SK-MEL-5 (cell line): ENCODE measurements at places on chromosomes 4 and X. TPM values are rescaled to one million over a fixed set of nuclear protein-coding genes. Genes with fewer than 3 reads are reported as not detected.

DNA sequence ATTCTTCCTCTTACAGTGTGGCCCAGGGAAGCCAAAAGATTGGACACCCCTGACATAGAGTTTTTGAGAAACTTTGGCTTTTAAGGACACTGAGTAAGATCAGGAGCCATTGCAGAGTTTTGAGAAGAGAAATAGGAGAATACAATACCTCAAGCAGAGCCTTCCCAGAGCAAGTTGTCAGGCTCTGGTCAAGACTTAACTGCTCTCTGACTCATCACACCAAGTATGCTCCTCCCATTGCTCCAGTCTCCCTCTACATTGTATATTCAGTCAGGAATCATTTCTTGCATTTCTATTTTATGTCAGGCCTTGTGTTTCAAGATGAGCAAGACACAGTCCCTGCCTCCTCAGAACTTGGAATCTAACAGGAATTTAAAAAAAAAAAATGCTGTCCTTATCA lies 176.4 kb upstream of the FMR1 start:
- no peak for DNase-seq

- DNase-seq: no peak
Measured at GRCh38 chr4:139053909-139054308, 38.3 kb downstream of the NOCT start.

DNA sequence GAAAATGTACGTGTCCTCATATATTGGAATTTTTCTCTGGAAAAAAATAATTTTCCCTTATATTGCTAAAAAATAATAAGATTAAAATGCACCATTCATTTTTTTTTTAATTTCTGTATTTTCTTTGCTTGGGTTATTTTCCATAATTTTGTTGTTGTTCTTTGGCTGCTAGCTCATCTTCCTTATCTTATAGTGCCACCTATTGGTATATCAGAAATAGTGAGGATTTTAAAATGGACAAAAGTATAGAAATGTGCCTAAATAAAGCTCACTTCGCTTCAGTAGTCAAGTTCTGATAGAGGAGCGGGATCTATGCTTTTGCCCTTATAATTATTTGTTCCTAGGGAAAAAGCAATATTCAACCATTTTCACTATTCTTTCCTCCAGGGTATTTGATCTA lies 134.8 kb downstream of the NAP1L3 start:
- DNase-seq: peak; percentile 32

The HPGDS gene
- not detected in 2 replicates for total RNA-seq

GRCh38 chr4:5215321-5215720 lies 164.0 kb downstream of the STK32B start:
- DNase-seq: peak; percentile 88

GRCh38 chr4:181559637-181560036 lies 683.6 kb upstream of the TENM3 start:
- no peak for DNase-seq

GRCh38 chrX:81232218-81232617 lies 30.3 kb downstream of the SH3BGRL start:
- DNase-seq: no peak

The ALB gene
- 1.2 TPM in 1 of 2 replicates, not detected in the other for total RNA-seq

DNA sequence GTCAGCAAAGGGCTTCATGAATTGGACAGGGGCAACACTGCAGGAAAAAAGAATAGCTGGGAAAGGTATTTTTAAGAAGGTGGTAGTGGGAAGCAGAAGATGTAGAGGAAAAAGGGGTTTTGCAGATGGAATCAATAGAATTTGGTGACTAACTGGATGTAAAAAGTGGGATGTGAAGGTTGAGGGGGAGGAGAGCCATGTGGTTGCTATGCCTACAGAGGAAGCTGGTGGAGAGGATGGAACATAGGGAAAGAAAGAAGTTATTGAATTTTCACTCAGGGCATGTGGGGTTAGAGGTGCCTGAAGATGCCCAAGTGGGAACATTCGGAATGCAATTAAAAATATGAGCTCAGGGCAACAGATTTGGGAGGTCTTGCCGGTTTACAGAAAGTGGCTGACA lies 33.0 kb downstream of the REELD1 start:
- DNase-seq: no peak

The PORCN gene
- total RNA-seq: 13.7 and 16.1 TPM in 2 replicates

DNA sequence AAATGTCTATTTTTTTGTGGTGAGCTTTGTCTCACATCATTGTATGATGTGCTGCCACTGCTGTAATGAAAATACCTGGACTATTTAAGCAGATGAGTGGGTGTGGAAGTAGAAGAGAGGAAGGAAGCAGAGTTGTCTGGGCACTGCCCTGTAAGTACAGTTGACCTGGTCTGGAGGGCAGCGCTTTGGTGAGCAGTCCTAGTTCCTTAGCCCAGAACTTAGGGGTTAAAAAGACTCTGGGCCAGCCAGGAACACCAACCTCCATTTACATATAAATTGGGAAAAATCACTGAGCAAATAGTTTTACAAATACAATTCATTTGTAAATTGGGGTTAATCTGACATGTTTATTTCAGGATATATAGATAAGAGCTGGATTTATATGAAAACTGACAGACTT lies 347.1 kb upstream of the FAT1 start:
- DNase-seq: no peak

DNA sequence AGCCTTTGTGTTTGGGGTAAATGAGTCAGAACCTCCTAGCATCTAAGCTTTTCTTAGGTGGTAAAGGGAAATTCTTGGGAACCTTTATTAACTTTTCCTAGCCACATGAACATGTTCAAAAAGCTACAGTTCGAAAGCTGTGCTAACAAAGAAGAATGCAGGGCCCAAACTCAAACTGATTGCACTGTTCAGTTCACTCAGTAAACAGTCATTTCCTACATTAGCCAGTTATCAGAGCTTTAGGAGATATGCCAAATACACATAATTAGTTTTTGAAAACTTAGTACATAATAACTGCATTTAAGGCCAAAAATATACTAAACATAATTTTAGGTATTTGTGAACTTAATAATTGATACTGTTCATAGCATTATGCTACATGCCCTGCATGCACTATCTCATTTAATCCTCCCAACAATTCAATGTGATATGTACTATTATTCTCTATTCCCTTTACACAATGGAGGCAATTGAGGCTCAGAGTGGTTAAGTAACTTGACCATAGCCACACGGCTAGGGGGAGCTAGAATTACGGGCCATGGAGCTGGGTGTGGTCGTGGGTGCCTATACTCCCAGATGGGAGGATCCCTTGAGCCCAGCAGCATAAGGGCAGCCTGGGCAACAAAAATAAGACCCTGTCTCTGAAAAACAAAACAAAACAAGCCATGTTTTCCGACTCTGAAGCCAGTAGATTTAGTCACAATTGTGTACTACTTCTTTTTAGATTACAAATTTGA lies 43.9 kb upstream of the PDGFRA start:
- peak; percentile 35 for DNase-seq

The FNIP2 gene
- 39.7 and 42.9 TPM in 2 replicates for total RNA-seq

- no peak for DNase-seq
Measured at GRCh38 chrX:47620303-47620685, 637 bp upstream of the SYN1 start.

DNA sequence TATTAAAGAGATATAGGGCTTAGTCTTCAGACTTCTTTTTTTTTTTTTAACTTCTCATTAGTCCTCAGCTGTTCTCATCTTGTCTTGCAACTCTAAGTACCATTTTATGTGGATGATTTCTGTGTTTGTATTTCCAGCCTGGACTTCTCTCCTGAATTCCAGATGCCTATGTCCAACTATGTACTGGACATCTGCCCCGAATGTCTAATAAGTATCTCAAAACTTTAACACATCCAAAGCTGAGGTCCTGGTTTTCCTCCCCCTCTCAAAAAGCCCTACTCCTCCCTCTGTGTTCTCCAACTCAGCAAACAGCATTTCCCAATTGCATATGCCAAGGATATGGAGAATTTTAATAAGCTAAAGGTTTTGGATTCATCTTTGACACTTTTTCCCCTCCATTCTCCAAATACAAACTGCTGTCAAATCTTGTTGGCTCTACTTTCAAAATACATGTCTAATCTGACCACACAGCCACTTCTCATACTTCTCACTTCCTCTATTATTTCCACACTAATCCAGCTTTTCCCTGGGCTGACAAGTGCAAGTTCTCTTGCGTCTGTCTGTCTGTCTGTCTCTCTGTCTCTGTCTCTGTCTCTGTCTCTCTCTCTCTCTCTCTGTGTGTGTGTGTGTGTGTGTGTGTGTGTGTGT lies 79.8 kb downstream of the CLCN5 start:
- no peak for DNase-seq

The EIF2S3 gene
- 400 and 410 TPM in 2 replicates for total RNA-seq

The GRIA2 gene
- 0.24 and 0.29 TPM in 2 replicates for total RNA-seq

The PRDM8 gene
- total RNA-seq: 0.05 TPM in 2 replicates

DNA sequence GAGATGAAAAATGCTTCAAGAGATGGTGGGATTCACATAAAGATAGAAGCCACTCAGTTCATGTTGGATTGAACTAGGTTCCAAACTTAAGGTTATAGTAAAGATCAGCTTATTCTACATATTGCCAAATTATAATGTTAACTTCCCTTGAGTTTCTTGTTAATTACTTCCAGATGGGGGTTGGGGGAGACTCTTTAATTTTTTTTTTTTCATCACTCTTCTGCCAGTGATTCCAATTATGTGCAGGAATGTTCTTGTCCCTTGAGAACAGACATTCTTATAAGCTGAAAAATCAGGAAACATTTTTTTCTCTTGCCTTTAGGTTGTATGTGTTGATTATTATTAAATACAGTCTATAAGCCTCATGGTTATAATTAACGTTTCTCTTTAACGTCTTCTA lies 30.0 kb downstream of the MND1 start:
- DNase-seq: no peak

The PABPC5 gene
- 1.7 and 2.0 TPM in 2 replicates for total RNA-seq

- DNase-seq: no peak
Measured at GRCh38 chr4:112882286-112882685, 167.2 kb upstream of the ANK2 start.

DNA sequence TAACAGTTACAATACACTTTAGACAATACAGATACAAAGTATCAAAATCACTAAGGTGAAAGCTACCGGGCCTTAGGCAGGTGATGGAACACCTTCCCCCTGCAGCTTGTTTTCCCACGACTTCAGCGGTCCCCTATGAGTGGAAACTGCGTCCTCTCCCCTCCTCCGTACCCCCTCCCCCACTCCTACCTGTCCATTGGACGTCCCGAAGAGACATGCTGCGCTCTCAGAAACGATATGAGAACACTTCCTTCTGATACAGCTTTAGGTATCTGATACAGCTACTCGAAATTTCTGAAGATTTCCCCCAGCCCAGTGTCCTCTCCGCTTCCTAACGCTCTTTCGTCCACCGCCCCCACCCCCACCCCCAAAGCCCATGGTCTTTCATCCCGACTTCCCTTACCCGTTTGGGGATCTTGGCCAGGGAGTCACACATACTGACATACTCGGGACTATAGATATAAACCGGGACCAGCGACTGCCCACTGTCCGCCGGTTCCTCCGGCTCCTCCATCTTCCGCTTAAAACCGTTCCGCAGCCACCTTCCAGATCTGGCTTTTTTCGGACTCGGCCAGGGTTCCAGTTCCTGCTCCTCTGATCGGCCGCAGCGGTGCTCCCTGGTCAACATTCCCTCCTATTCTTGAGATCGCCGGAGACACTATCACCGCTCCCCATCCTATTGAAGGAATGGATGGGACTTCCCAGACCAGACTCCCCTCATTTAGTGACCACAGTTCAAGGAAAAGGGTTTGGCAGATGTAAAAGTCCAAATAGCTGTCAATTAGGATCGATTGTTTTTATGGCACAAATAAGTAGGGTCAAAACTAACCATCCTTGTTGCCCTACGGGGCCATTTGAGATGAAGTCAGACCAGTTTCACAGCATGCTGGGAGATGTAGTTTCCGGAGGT lies at the start of gene HDAC8:
Gene HDAC8, minus strand, starts transcription at position 596 of the 910 bp plus-strand sequence. Its CDS starts 82 bp downstream, at position 514.
- peak; percentile 80 for DNase-seq

- no peak for DNase-seq
Measured at GRCh38 chrX:1027133-1027532, 185.3 kb downstream of the CRLF2 start.

GRCh38 chr4:188030401-188030800 lies 34.8 kb downstream of the ZFP42 start:
- peak; percentile 31 for DNase-seq

The SLC10A6 gene
- not detected in 2 replicates for total RNA-seq

The GATB gene
- total RNA-seq: 30.4 and 33.9 TPM in 2 replicates

DNA sequence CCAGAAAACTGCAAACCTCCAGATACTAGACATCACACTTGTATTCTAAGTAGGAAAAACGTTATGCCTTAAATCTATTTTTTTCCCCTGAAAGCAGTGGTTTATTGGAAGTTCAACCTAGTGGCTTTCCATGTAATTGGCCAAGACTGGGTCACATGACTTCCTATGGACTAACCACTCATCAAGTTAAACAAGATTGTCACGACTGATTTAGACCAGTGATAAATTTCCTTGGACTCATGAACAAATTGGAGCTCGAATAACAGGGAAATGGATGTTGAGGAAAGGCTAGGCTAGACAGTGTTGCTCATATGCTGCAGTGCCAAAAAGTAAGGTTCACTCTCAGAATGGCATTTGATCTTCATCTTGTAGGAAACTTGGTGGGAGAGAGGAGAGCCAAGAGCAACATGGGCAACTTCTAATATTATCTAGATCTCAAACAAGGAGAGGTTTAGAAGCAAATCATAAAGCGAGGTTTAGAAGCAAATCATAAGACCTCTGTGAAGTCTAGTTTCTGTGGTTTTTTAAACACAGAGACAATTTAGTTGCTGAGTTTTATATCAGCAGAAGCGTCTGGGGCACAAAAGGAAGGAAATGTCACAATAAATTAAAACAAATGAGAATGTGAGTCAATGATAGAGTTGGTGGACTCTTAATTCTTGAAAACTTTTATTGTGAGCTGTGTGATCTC lies 165.6 kb upstream of the BOD1L1 start:
- peak; percentile 75 for DNase-seq

The JCHAIN gene
- total RNA-seq: not detected in 2 replicates

- no peak for DNase-seq
Measured at GRCh38 chrX:135340831-135341230, 31.6 kb downstream of the ETDC start.

- peak; percentile 55 for DNase-seq
Measured at GRCh38 chrX:12080265-12080664, 58.0 kb upstream of the FRMPD4 start.

- DNase-seq: peak; percentile 52
Measured at GRCh38 chr4:24973404-24973746, 57.4 kb downstream of the LGI2 start.
